ENCODE measurements at places on chromosomes 11 and 22. TPM values are rescaled to one million over a fixed set of nuclear protein-coding genes. Genes with fewer than 3 reads are reported as not detected.

The MS4A1 gene
- total RNA-seq, result not detected

The CACNA1I gene
- total RNA-seq, result 0.12 TPM

The TTC28 gene
- 12.2 TPM for total RNA-seq

The MYOD1 gene
- not detected for total RNA-seq

The LRRC56 gene
- total RNA-seq, result 0.25 TPM

The MYO7A gene
- total RNA-seq, result 0.26 TPM

The SYT8 gene
- total RNA-seq, result not detected

The BDNF gene
- total RNA-seq, result 42.3 TPM

The APLP2 gene
- 1,685 TPM for total RNA-seq

The CASP4 gene
- total RNA-seq, result 166 TPM

The ZC3H12C gene
- total RNA-seq, result 12.4 TPM

The ZNF215 gene
- total RNA-seq, result 4.0 TPM

The BACE1-AS gene
- total RNA-seq, result 2.0 TPM

The WT1 gene
- total RNA-seq, result not detected

The PTPRCAP gene
- 0.26 TPM for total RNA-seq

The PDGFD gene
- total RNA-seq, result 1.3 TPM

The CD6 gene
- total RNA-seq, result under 0.01 TPM

The CSRP3 gene
- total RNA-seq, result not detected

The OR52I1 gene
- total RNA-seq, result not detected

The OR52B6 gene
- not detected for total RNA-seq

The NEFH gene
- 0.26 TPM for total RNA-seq

The TMPRSS5 gene
- under 0.01 TPM for total RNA-seq

The RPS6KB2 gene
- total RNA-seq, result 53.8 TPM

The OR10D3 gene
- total RNA-seq, result not detected

The LRRC4C gene
- 0.40 TPM for total RNA-seq

The NPAS4 gene
- total RNA-seq, result not detected

The RFPL2 gene
- not detected for total RNA-seq

The VWCE gene
- total RNA-seq, result 2.0 TPM

The GLYAT gene
- total RNA-seq, result not detected

The USP28 gene
- 19.8 TPM for total RNA-seq

The H19 gene
- not detected for total RNA-seq

The NLRP6 gene
- not detected for total RNA-seq

The LBHD1 gene
- total RNA-seq, result 2.8 TPM

The FXYD6 gene
- total RNA-seq, result not detected

The MISFA gene
- total RNA-seq, result 0.31 TPM

The DGCR6 gene
- 0.19 TPM for total RNA-seq

Measured in aortic smooth muscle cell (primary cell).